ENCODE measurements at places on chromosomes 16 and 17. TPM values are rescaled to one million over a fixed set of nuclear protein-coding genes. Genes with fewer than 3 reads are reported as not detected.

- no peak overlapping the region for H3K27ac ChIP-seq
- no peaks in the 10 kb centered on the region for H3K4me1 ChIP-seq
- DNase-seq, result peak; percentile 79
- H3K4me3 ChIP-seq, result no peak overlapping the region
Observed at GRCh38 chr16:72501739-72502593, 330.0 kb upstream of the PMFBP1 start.

- H3K4me1 ChIP-seq, result 0 out of 2 replicates have a peak, but pooled peaks cover 3% of the 10 kb centered on the region
- DNase-seq, result no peak
- no peaks in the 10 kb centered on the region for H3K36me3 ChIP-seq
- peaks cover 11% of the 10 kb centered on the region for H3K27me3 ChIP-seq
- H3K4me3 ChIP-seq, result no peak overlapping the region
Observed at GRCh38 chr16:803754-804080, 3.2 kb upstream of the GNG13 start.

- no peak overlapping the region for H3K4me3 ChIP-seq
- H3K4me1 ChIP-seq, result no peaks in the 10 kb centered on the region
- H3K36me3 ChIP-seq, result no peaks in the 10 kb centered on the region
- DNase-seq, result no peak
Observed at GRCh38 chr17:62911114-62911513, 54.9 kb upstream of the TANC2 start.

DNA sequence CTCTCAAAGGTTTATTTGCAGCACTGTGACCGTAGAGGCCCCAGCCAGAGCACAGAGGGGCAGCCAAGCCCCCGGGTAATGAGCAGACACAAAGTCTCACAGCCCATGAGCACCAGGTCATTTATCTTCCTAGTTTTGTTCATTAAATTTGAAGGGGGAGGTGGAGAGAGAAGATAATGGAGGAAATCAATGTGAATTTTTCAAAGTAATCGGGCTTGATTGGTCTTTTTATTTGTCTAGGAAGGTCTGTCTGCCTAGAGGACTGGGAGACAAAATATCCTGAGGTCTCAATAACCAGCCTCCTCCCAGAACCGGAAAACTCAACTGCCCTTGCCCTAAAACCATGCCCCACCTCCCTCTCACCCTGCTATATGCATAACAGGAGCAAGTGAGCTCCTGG is 189.0 kb downstream of the SLC39A11 start:
- no peaks in the 10 kb centered on the region for H3K4me1 ChIP-seq
- H3K27ac ChIP-seq, result no peak overlapping the region
- H3K4me3 ChIP-seq, result no peak overlapping the region
- no peaks in the 10 kb centered on the region for H3K27me3 ChIP-seq
- no peaks in the 10 kb centered on the region for H3K36me3 ChIP-seq
- DNase-seq, result no peak

CMTR2 gene
- 43.5 TPM for total RNA-seq

PKMYT1 gene
- 11.0 TPM for total RNA-seq

All from GM23248 (cell line).